ENCODE measurements at places on chromosomes 3 and 15.

GRCh38 chr15:68778876-68779275 lies 41.8 kb downstream of the ANP32A start:
- DNase-seq, result no peak

GRCh38 chr3:113630956-113631542 lies 65.4 kb downstream of the USF3 start:
- no peak for DNase-seq

- DNase-seq, result no peak
These were observed 91.0 kb upstream of the CBLB start for GRCh38 chr3:105959851-105960250.

DNA sequence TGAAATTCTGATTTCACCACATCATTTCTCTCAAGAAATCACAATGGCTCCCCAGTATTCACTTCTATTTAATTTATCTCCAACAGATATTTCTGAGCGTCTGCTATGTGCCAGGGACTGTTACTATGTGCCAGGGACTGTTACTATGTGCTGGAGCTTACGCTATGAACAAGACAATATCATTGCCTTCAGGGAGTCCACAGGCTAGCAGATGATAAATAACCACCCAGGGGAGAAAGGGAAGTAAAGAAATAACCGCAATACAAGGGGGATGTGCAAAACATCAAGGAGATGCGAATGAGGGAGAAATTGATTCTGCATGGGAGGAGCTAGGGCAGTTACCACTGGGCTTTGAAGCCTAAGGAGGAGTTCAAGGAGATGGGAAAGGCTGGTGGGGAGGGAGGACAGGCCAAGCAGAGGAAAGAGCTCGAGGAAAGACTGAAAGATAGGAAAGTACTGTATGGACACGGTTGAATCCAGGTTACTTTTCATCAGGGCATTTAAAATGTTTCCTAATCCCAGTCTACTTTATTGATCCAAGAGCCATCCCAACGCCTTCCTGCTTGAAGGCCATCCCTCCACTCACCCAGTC lies 2.5 kb downstream of the THSD4 start:
- DNase-seq, result no peak

DNA sequence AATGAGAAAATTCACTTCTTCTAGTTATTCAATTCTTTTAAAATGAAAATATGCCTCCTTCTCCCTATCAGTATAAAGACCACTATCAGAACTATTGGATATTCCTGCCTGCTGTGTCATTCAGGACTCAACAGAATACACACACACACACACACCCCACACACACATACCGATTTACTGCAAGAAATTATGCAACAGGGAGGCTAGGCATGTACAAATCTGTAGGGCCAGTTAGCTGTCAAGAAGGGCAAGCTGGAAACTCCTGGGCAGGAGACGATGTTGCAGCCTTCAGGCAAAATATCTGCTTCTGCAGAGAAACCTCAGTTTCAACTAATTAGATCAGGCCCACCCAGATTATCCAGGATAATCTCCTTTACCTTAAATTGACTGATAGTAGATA lies 13.9 kb upstream of the RYR3 start:
- no peak for DNase-seq

DNA sequence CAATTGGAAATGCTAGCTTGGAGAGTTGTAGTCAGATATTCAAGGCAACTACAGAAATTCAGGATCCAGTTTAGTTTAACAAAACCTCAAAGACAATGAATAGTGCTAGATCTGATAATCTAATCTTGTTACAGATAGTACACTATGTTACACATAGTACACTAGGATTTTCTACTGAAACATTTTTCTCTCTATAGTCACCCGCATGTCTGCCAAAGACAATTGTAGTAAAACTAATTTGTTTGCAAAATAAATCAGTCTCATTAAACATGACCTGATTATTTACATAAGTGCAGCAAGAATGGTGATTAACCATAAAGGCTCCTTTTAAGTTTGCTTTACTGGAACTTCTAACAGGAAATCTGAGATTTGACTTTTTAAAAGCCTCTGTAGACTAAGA lies 52.0 kb downstream of the ILDR1 start:
- no peak for DNase-seq

DNA sequence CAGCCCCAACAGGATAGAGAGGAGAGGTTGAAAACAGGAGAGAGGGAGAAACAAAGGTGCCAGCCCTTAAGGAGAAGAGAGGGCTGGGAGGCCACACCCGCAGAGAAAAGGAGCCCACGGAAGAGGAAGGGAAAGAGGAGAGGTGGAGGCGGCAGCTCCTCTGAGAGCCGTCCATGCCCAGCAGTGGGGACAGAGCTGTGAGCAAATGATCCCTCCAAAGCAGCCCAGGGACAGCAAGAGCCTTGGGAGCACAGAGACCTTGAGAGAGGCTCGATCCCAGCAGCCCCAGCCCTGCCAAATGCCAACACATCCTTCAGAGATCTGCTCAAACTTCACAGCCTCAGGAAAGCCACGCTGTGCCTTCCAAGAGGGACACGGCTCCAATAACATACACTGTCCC lies 66.7 kb upstream of the CORO2B start:
- no peak for DNase-seq

- no peak for DNase-seq
These were observed 307.3 kb upstream of the RBMS3 start for GRCh38 chr3:28973609-28974008.

- DNase-seq, result no peak
These were observed 18.7 kb upstream of the PLXNA1 start for GRCh38 chr3:126964261-126964660.

DNA sequence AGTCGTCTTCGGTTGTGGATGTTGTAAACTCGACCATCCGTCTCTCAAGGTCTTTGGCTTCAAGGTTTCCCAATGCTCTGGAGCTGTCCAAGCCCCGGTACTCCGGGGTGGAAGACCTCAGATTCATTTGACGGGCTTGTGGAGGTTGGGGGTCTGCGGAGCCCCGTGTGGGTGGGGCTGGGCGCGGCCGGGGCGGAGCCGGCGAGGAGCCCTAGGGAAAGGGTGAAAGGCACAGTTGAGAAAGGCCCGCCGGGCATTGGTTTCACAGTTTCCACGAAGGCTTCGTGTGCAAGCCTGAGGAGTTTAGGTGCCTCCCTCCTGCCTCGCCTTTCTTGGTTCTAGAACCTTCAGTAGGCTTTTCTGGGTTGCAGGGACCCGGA lies 360 bp upstream of the MGA start:
- DNase-seq, result peak; percentile 81

GRCh38 chr3:106030627-106030963 lies 161.8 kb upstream of the CBLB start:
- no peak for DNase-seq

GRCh38 chr3:133930341-133930933 lies 34.8 kb upstream of the RAB6B start:
- peak; percentile 72 for DNase-seq

DNA sequence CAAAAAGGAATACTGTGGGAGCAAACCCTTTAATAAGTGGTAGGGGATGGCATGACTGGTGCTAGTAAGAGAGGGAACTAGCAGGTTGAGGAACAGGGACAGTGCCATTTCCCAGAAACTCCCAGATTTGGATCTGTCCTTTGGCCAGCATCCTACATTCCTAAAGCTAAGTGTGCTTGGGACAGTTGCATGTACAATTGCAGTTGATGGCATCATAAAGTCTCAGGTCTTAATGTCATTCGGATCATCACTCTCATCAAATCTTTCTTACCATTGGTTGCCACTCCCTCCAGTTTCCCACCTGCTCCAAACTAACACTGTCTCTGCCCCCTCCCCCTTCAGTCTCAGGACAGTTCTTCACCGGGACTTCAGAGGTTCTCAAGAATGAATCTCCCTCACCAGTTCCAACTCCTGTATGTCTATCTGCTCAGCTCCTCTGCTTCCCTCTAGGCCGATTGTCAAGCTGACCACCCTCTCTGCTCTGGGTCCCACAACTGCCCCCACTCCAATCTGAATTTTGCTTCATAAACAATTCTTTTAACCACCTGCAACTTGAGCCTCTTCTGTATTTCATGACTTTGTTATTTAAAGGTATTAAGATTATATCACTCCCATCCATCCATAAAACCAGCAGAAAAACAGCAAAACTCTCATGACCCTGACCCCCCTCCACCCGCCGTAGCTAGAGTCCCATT lies 260.8 kb downstream of the CGGBP1 start:
- DNase-seq, result no peak

DNA sequence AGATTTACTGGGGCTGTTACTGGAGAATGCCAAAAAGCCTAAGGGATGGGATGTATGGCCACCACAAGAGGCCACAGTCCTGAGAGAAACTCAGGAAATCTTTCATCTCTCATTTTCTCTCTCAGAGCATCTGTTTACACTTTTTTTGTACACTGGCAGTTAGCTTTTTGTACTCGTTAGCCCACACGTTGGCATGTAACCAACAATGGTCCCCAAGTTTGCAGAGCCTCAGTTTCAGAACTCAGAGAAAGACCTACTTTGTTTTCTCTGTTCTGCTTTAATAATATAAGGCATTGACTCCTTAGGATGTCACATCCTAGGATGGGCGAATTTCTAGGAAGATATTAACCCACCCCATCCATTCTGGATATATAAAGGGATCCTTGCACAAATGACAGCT lies 183.5 kb downstream of the SUCNR1 start:
- no peak for DNase-seq

GRCh38 chr15:42728560-42728959 lies 8.4 kb downstream of the CDAN1 start:
- DNase-seq, result no peak

DNA sequence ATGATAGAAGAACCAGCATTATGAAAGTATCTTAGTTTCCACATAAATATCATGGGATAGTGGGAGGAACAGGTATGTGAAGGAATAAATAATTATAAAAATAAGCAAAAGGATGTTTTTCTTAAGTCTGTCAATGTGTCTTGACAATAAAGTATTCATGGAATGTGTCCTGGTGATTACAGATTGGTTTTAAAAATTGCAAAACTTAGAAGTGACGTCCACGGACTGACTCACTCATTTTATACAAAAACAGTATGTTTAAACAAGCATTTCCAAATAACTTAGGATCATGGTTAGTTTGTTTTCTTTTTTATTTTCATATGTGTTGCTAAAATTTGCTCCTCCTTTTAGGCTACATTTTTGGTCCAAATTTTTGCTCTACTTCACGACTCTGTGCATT lies 687.0 kb upstream of the NECTIN3 start:
- DNase-seq, result no peak

DNA sequence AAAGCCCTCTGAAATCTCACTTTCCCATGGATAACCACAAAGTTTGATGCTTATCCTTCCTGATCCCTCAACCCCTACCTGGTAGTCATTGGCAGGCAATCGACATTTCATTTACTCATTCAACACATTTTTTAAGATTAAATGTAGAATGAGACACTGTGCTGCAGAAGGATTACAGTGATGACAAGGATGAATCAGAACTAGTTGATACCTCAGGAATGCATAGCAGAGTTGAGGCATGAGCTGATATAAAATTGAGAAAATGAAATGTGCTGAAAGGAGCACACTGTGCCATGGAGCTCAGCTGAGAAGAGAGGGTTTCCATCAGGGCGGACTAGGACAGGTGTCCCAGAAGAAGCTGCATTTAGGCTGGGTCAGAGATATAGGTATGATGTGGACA lies 48.9 kb upstream of the ACTL6A start:
- no peak for DNase-seq

GRCh38 chr3:100053951-100054620 lies 60.2 kb downstream of the FILIP1L start:
- no peak for DNase-seq

DNA sequence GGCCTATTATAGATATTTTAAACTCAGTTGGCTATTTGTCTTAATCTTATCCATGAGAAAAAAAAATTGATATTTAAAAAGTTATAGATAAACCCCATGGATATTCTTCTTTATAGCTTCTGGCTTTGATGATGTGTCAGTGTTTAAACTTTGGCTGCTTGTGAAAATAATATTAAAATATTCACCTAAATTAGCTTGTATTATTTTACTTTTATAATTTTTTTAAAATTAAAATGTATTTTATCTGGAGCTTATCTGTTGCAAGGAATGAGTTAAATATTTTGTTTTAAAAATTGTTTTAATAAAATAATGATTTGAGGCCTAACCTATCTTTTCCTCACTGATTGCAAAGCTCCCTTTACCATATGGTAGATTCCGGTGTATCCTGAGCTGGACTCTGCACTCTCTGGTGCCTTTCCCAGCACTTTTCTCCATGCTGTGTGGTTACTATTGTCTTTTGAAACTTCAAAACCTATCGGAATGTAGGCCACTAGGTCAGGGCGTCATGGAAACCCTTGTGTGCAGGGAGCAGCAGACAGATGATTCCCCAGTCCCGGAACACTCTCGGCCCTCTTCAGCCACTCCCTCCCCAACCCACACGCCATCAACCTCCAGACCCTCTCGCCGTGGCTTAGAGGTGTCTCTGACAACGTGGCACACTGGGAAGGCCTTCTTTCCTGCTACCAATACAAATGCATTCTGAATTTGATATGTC lies 252.3 kb upstream of the ATP10A start:
- peak; percentile 28 for DNase-seq

GRCh38 chr3:15998911-15999310 lies 175.6 kb upstream of the GALNT15 start:
- DNase-seq, result no peak

DNA sequence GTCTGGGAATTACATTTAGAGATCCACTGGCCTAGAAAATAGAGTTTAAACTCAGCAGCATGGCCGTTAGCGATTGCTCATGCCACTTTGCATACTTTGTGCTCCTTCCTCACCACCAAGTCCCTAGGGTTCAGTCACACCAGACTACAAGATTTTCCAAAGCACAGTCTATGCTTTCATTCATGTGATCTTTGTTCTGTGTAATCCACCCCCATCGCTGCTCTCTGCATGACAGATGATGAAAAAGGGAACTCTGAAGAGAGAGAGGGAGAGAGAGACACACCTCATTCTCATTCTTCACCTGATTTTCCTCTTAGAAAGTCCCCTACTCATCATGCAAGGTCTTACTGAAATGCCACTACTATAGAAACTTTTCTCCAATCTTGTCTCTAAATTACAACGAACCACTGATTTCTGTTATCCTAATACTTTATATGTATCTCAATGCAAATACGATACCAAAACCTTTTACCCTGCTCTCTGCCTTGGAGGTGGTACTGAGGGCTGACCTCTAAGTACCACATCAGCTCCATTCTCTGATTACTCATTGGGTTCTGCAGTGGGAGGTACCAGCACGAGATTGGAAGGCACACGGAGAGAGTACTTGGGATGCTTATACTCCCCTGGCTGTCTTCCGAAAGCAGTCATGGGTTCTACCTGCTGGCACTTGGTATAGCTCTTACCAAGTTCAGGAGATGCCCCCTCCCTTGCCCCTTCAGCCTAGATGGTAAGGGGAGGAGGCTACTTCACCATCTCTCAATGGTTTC lies 1.1 kb upstream of the PARP15 start:
- DNase-seq, result peak; percentile 24

GRCh38 chr15:45347033-45347432 lies 31.3 kb downstream of the GATM start:
- no peak for DNase-seq

DNA sequence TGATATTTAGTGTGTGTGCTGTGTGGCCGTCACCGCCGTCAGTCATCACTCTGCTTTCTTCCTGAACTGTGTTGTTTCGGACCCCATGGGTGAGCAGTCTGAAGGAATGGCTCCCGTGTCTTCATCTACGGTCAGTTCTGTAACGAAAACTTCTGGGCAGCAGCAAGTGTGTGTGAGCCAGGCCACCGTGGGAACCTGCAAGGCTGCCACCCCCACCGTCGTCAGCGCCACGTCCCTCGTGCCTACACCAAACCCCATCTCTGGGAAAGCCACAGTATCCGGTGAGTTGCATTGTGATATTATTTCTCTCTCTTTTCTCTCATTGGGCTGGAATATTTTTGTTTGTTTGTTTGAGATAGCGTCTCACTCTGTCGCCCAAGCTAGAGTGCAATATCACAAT lies 34.7 kb downstream of the MAP6D1 start:
- no peak for DNase-seq

GRCh38 chr3:137770835-137771399 lies 6.8 kb downstream of the SOX14 start:
- peak; percentile 64 for DNase-seq
